GOT3 (cell line): ENCODE measurements at places on chromosomes 4 and X.

GRCh38 chr4:5376015-5376414 lies 324.7 kb downstream of the STK32B start:
- DNase-seq: no peak

DNA sequence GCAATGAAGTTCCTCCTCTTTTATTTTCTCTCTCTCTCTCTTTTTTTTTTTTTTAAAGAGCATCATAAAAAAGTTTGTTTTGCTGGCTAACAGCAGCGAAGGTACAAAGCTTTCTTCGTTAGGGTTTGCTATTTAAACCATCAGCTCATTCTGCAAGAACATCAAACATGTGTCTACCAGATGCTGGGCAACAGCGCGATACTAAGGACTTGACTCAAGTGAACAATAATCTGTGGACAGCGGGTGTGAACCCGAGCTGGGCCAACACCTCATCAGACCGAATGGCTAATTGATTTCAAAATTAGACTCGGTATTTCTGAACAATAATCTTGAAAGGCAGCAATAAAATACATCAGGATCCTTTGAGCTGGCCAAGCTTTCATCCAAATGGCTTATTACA lies 246.4 kb downstream of the FBXO8 start:
- no peak for DNase-seq

GRCh38 chrX:130216320-130216719 lies 44.6 kb downstream of the RAB33A start:
- no peak for DNase-seq

GRCh38 chrX:53511322-53511721 lies 77.2 kb upstream of the HSD17B10 start:
- no peak for DNase-seq

DNA sequence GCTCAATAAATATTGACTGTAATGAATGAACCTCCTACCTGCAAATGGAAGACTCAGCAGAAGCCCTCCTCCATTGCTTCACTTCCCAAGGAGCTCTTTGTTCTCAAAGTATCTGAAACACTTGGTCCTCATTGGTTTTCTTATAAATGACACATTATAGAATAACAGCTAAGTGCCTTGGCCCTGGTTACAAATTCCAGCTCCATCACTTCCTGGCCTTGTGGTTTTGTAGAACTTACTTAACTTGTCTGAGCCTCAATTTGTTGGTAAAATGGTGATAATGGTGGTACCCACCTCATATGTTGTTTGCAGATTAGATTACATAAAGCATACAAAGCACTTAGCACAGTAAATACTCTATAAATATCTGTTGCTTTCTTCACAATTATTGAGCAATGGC lies 25.2 kb upstream of the SMIM20 start:
- DNase-seq: no peak

- no peak for DNase-seq
Measured at GRCh38 chrX:8245411-8245810, 74.3 kb upstream of the VCX2 start.

GRCh38 chrX:10769195-10769594 lies 148.8 kb upstream of the MID1 start:
- DNase-seq: no peak

DNA sequence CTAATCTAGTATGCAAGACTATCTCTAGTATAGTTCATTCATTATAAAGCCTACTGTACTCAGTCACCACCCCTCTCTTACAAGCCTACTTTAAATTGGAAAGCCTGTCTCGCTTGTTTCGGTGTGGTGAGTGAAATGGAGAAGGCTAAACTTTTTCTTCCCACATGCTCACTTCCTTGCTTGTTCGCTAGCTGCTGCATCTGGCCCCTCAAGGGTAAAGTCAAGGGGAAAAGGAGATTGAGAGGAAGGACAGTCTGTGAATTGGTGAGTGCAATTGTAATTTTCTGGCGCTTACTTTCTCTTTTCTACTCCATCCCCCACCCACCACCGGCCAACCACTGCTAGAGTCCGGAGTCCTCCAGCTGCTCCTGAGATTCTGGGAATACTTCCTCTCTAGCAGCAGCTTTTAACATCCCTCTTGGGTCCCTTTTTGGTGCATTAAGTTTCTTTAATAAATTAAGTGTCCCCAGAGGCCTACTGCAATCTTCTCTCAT lies 12.1 kb upstream of the ARAP2 start:
- DNase-seq: no peak

GRCh38 chr4:121073004-121073435 lies 685 bp upstream of the NDNF start:
- no peak for DNase-seq

GRCh38 chrX:9611436-9612145 lies 146.7 kb downstream of the TBL1X start:
- DNase-seq: no peak

DNA sequence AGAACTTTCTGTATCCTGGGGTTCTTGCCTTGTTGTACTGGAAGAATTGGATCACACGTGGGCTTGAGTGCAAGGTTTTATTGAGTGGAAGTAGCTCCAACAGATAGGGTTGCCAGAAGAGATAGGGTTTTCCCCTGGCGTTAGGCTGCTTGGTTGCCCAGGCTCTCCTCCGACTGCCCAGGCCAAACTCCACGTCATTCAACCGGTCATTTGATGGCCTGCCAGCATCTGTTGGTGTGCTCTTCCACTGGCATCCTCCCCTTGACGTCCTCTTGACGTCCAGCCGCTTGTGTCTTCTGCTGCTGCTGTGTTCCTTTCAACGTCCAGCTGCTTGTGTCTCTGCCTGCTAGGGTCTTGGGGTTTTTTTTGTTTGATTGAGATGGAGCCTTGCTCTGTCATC lies 340.3 kb upstream of the ZCCHC13 start:
- no peak for DNase-seq

- DNase-seq: no peak
Measured at GRCh38 chr4:174549721-174550120, 27.4 kb upstream of the HPGD start.

DNA sequence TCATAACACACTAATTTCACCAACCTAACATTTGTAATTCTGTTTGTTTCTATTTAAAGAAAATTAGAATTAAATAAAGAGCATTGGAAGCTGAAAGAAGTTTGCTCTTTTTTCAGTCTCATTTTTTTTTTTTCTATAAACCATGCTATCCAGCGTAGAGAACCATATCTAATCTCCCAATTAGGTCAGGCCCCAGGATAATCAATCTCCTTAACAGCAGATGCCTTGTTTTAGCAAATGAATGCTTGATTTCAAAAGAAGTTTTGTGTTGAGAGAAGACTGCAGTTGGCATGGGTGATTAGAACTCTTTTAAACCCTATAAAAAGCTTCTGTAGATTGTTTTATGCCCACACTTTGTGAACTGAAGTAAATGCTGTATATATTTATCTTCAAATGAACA lies 15.6 kb upstream of the MAD2L1 start:
- no peak for DNase-seq

- no peak for DNase-seq
Measured at GRCh38 chr4:122525865-122526264, 69.3 kb upstream of the IL2 start.

- DNase-seq: no peak
Measured at GRCh38 chrX:39984191-39984956, 113.4 kb downstream of the BCOR start.

GRCh38 chr4:14336656-14337055 lies 665.6 kb upstream of the CPEB2 start:
- no peak for DNase-seq

DNA sequence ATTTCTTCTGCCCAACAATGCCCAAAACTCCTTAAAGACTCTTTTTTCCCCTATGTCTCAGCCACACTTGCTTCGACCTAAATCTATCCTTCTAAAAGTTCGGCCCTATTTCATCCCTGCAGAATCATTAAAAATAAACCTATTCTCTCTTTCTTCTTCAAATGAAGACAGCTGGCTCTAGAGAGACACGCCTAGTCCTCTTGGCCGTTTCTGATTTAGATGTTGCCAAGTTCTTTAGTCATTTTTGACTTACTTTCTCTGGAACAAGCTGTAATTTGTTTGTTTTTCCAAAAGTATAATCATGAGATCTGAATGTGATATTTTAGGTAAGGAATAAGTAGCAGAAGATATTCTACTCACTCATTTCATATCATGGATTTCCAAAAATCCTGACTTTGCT lies 211.6 kb downstream of the CENPC start:
- no peak for DNase-seq

DNA sequence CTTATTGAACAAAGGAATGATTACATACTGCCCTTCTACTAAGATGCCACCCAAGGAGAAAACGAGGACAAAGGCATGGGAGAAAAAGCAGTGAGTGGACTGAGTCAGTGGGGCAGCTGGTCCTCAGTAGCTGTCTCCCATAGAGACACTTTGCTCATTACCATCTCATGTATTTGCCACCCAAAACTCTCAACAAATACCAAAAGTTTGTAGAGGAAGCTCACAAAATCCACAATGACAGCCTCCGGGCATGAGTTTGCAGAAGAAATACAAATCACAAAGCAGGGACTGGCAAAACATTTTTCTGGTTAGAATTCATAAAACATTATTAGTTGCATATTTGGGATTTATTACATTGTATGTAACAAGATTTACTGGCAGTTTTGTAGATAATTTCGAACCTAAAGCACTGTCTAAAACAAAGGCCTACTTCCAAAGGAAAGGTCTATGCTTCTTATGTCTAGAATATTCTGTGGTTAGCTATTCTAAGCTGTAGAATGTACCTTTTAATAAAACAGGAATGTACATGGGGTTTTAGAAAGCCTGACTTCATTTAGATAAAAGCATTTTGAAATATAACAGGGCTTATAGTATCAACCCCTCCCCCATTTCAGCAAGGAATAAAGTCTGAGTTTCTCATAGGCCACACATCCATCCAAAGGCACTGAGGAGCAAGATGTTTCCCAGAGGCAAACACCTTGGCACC lies 17.7 kb downstream of the PCDH18 start:
- DNase-seq: no peak

- DNase-seq: no peak
Measured at GRCh38 chr4:152795891-152796290, 16.1 kb downstream of the ARFIP1 start.

DNA sequence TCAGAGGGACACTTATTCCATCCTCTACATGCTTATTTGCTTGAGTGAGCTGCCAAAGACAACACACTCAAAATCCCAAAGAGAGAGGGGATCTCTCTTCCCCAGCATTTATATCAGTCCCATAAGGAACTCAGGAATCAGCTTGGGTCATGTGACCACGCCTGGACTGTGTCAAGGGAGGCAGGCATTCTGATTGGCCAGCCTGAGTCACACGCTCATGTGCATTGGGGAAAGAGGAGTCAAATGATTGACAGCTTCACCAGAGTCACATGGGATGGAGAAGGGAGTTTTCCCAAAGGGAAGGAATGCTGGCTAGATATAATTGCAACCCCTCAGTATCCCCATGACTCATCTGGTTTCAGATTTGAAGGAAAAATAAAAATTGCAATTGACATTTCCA lies 49.0 kb downstream of the RWDD4 start:
- no peak for DNase-seq

- DNase-seq: no peak
Measured at GRCh38 chr4:56859841-56860240, 38.3 kb upstream of the SPINK2 start.

DNA sequence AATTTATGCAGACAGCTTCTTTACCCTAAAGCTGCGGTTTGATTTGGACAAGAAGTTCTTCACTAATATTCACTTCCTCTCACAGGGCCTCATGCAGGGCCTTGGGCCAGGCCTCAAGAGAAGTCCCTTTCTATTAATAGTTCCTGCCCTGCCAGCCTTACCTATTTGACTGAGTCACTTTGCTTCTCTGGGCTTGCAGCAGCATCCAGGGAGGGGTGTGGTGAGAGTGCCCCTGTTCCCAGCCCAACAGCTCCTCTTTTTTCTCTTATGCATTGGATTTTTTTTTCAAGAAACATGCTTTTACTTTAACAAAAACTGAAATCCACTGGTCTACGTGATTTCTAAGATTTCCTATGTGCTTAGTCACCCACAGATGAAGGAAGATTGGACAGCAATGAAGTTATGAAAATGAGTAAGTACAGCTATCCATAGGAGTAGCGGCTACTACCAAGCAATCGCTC lies 26.7 kb downstream of the FAM156B start:
- DNase-seq: no peak

- DNase-seq: no peak
Measured at GRCh38 chr4:16442296-16442695, 216.0 kb upstream of the TAPT1 start.

DNA sequence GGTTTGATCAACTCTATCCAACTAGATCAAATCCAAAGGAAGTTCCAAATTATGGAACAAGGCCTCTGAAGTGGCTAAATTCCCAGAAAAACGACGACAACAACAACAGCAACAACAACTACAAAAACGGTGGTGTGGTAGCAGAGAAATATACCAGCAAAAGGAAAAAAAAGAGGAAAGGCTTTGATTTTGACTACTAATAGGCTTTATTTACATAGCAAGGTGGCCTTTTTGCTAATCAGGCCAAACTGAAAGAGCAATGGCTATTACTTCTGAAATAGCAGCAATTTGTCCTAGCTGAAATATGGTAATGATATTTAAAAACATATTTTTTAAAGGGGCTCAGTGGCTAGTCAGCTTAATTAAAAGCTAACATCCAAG lies 40.8 kb upstream of the TMPRSS11E start:
- DNase-seq: no peak
